Endothelial cell of umbilical vein (primary cell): ENCODE measurements at places on chromosomes 11 and 22. TPM values are rescaled to one million over a fixed set of nuclear protein-coding genes. Genes with fewer than 3 reads are reported as not detected.

DNA sequence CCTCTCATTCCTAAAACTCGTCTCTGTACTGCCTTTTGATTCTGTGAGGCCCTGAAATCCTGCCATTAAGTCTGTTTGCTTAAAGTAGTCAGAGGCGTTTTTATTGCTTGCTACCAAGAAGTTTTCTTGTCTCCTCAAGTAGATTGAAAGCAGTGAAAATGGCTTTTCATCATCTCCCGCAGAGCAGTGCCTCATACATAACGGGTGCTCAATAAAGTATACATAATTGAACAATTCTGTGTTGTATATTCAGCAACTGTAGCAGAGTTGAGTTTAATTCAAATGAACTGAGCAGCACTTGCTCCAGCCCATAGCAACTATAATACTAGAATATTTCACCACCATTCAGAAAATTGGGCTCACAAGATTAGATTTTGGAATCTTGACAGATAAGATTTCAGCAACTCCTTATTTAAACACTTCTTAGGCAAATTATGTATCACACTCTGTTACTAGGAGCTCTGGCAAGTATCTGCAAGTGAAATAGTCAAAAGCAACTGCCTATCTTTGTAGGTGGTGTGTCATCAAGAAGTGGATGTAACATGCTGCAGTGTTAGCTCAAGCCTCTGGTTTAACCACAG lies 20.0 kb downstream of the FIBIN start:
- no peak for DNase-seq

DNA sequence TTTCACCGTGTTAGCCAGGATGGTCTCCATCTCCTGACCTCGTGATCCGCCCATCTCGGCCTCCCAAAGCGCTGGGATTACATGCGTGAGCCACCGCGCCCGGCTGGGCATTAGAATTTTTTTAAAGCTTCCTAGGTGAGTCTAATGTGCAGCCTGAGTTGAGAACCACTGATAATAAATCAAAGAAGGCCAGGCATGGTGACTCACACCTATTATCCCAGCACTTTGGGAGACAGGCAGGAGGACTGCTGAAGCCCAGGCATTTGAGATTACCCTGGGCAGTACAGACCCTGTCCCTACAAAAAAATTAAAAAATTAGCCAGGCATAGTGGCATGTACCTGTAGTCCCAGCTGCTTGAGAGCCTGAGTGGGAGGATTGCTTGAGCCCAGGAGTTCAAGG lies 13.7 kb downstream of the MEI1 start:
- no peak for DNase-seq

GRCh38 chr22:41320416-41321240 lies 19.3 kb downstream of the ZC3H7B start:
- DNase-seq = no peak

- DNase-seq = no peak
Measured at GRCh38 chr11:127790592-127790991, 790.0 kb upstream of the KIRREL3 start.

DNA sequence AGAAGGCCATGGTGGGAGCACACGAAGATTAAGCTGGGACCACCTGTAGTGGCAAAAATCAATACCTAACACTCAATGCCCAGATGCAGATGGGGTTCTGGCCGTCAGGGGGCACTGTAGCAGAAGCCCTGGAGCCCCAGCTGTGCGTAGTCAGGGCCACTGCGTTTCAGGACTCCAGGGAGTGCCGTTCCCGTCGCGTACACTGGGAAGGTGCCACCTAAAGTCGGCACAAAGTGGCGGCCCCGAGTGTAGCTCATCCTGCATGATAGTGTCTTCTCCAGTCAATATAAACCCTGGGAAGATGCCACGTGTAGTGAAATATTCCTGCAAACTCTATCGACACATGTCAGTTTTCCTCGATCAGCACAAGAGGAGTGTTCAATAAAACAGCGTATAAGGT lies 123.8 kb upstream of the NTM start:
- DNase-seq = no peak

DNA sequence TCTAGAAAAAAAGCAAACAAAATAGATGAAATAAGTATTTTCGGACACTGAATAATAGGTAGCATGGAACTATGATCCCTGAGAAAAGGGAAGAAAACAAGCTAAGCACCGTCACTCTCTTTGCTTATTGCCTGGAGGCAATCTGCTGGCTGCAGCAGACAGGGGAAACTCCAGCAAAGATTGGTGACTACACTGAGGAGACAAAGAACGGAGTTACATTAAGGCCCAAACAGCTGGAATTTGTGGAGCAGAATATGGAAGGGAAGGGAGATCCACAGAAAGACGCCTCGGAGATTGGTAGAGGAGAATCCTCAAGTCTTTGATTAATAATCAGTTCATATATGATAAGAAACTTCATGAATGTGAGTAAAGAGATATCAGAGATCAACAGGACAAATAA lies 150.2 kb downstream of the TYR start:
- DNase-seq = no peak

GRCh38 chr22:23153994-23154393 lies 8.7 kb downstream of the RAB36 start:
- no peak for DNase-seq

DNA sequence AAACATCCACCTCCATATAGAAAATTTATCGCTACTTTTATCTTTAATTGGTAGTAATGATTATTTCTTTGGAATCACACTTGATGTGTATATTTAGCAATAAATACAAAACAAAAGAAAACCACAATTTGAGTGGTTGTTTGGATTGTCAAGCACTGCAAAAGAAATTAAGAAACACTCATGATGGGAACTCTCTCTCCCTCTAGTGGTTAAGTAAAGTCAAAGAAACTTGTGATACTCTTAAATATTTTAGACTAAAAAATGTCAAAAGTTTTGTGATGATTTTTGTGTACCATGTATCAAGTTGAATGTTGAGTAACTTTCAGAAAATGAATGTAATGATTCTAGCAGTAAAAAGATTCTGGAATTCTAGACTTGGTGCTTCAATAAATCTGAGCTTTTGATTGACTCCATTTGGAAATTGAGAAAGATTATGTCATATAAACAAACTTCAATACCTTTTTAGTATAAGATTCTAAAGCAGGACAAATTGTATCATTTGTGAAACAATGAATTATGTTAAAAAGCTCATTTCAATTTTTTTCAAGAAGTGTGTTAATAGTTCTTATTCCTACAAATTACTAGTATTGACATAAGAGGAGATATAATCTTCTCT lies 20.8 kb downstream of the MUC15 start:
- no peak for DNase-seq

DNA sequence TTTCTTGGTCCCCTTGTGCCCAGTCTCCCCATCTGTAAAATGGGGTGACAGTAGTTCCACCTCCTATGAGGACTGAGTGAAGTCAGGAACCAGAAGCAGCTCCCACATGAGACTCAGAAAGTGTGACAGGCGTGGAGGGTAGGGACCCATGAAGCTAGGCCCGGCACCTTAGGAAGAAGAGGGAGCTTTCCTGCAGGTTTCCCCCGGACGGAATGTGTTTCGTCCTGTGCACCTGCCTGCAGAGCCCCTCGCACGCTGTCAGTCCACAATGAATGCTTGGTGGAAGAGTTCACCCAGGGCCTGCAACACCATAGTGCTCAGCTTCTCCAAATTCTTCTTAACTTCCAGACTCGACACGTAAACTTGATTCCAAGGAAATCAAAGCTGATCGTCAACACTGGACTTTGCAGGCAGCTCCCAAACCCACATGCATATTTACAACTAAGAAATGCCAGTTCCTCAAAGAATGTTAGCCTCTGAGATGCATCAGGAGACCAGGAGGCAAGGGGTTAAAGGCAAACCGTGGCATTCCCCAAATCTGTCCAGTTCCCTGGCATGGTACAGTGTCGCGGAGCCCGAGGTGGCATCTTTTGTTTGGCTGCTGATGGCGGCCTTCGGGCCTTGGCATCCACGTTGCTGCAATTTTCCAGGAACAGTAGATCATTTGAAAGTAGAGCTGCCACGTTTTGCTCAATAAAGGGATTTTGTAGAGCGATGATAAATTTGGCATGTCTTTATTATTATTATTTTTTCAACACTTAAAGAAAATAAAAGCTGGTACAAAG lies 15.4 kb downstream of the LRP5 start:
- DNase-seq = no peak

DNA sequence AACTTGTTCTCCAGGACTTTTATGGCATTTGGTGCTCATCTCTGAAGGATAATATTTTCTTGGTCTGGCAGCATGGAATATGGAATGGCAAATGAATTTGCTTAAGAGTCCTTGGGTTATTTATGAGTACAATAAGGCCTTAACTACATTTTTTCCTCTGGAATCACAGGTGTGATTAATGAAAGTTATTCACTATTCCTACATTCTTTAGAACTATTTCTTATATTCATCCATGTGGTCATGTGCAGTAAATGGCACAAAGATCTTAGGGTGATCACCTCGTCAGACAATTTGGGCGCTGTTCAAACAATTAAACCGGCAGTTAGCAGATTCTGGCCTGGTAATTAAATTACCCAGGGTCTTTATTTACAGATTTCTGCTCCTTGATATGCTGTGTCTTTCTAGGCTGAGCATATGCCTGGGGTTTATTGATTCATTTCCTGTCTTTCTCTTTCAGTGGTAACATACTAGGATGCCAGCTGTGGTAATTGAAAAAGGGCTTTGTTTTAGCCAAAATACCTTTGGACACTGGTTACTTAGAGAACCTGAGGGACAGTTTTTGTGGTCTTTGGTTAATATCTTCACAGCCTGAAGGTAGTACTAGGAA lies 31.6 kb downstream of the SIK2 start:
- peak; percentile 74 for DNase-seq

DNA sequence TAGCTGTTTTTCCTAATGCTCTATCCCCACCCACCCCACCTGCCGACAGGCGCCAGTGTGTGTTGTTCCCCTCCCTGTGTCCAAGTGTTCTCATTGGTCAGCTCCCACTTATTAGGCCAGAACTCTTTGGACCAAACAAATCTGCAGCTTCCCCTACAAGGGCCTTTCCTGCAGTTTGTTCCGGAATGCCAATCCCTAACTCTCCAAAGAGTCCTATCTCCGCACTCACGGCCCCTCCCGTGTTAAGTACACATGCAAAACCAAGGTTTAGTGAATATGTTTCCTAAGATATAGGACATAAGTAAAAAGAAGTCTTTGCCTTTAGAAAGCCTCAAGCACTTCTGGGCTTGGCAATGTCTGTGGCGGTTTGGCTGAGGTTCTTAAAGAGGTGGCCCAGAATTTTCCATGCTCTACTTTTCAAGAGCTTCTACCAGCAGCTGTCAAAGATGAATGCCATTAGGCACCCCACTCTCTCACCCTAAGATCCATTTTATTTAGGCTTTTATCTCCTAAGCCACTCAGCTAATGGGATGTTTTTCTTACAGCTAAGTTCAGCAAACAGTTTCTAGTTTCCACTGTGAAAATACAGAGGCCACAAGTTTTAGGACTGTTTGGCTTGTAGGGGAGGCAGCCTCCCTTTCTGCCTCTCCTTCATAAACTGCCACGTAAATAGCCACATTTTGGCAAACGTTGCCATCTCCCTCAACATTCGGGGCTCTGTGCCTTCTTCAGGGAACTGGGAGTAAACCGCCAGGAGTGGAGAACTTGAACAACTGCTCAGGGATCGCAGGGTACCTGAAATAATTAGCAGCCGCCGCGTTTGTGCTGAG lies 1.6 kb downstream of the CD59 start:
- peak; percentile 63 for DNase-seq

- no peak for DNase-seq
Measured at GRCh38 chr11:70547386-70547785, 149.1 kb downstream of the CTTN start.

- DNase-seq = no peak
Measured at GRCh38 chr11:26944866-26945664, 48.8 kb upstream of the FIBIN start.

DNA sequence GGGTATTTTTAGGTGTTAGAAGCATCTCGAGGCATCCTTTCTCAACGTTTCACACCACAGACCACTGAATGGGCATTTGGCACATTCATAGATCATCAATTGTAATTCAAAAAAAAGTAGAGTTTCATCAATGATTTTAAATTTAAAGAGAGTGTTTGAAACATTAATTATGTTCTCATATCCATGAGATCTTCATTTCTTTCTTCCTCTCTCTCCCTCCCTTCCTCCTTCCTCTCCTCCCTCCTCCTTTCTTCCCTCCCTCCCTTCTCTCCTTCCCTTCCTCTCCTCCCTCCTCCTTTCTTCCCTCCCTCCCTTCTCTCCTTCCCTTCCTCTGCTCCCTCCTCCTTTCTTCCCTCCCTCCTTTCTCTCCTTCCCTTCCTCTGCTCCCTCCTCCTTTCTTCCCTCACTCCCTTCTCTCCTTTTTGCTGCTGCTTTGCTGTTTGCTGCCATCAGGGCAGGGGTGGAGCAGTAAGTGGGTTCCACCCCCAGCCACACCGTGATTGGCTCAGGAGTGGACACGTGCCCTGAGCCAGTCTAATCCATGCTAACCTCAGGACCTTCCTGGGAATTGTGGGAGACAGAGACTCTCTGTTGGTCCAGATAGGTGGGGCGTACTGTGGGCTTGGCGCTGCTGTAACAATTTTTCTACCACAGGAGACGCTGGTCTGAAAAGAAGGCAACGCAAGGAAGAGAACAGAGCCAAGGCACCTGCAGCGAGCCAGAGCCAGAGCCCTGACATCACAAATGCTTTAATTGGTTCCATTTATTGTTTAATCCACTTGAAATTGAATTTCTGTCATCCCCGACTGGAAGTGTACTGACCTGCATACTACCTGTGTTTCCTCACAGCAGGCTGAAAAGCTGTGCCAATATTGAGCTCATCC lies 33.7 kb upstream of the APOBEC3A start:
- DNase-seq = peak; percentile 76

DNA sequence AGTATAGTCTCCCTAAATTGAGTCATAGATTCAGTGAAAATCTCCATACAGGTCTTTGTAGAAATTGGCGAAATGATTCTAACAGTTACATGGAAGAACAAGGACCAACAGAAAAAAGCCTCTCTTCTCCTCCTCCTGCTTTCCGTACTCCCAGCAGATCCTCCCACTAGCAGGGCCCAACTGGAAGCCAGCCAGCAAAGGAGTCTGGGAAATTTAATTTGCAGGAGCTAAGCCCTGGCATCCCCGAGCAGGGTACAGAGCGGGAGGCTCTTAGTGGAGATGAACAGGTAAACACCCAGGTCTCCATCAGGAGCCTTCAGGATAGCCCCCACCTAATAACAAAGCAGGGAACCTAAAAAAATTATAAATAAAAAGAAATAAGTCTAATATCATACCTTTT lies 1473.8 kb downstream of the TBC1D22A start:
- no peak for DNase-seq

DNA sequence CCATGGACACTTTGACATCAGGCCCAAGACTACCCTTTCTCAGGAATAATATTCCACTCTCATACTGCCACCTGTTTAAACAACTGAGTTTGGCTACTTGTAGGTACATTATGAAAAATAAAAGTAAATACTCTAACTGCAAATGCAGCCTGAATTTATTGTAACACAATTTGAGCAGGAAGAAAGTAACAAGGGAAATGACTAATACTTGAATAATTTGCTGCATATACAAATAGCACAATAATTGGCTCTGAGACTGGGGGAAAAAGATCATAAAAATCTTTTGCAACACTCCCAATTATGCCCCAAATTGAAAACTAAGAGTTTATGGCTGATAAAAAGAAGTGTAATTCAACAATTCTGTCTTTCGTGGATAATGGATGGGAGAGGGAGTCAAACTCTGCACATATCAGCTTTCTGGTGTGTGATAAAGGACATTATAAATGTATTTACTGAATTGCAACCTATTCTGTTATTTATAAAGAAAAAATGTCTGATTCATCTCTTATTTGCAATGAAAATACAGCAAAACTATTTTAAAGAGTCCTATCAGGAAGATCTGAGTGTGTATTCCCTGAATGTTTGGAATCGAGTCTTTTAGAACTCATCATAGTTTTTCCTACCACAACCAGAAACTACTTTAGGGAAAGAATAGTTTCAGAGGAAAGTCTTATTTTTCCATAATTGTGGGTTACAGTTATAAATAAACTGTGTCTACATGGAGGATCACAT lies 359.0 kb downstream of the JRKL start:
- peak; percentile 75 for DNase-seq

Gene MAJIN
- not detected in 2 replicates for total RNA-seq

Gene PDE3B
- total RNA-seq = 1.7 and 1.9 TPM in 2 replicates

Gene ACRV1
- not detected in 2 replicates for total RNA-seq
